ENCODE measurements at places on chromosomes 1 and 21.

DNA sequence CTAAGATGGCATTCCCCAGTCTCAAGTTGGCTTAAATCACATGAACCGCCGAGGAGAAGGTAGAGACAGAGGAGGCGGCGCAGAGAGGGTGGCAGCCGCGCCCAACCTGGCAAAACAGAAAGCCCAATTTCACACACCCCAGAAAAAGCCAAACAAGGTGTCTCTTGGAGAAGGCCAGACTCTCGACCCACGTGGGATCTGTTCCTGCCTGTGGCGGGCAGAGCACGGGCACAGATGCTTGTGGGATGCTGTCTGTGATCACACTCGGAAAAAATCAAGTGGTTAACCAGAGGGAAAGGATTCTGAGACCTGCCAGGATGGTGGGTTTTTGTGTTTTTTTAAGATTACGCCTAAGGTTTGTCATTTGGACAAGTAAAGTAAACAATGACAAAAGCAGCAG is 80.7 kb downstream of the MRPL37 start:
- no peak for DNase-seq

DNA sequence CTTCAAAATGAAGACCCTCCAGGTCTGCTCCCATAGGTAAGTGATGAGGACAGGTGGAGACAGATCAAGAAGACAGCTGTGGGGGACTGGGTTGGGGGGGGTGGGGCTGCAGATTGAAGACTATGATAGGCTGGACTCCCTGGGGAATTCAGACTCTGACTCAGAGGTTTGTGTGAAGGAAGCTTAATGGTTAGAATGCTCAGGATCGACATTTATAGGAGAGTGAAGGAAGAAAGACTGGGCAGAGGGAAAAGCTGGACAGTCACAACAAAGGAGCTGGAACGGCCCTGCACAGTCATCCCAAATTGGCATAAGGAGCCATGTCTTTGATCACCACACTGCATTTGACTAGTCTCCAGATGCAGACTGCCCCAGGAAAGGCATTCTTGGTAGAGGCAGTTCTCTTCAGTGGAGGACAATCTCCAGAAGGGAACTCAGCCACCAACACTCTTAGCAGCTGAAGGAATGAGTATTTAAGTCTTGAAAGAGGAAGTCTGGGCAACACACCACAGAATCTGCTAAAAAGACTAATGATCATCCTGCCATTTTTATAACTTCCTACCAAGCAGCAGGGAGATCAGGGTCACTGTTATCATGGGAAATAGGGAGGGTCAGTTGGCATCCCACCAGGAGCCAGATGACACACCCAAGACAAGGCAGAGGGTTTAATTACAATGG is 120.0 kb upstream of the ZC3H11B start:
- no peak for DNase-seq

DNA sequence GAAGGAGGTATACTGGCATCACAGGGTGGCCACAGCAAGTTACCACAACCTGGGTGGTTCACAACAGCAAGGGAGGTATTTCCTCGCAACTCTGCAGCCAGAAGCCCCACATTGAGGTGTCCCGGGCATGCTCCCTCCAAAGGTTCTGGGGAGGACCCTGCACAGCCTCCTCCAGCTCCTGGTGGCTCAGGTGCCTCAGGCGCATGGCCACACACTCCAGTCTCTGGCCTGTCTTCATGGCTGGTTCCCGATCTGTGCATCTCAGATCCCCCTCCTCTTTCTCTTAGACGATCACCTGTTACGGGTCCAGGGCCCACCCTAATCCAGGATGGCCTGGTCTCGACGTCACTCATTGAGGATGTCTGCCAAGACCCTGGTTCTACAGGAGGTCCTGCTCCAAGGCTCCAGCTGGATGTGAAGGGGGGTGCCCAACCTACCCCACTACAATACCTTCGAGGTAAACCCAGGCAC is 6.7 kb upstream of the ARF1 start:
- no peak for DNase-seq

- DNase-seq: no peak
Observed at GRCh38 chr1:156346636-156347035, 8.3 kb downstream of the TSACC start.

- no peak for DNase-seq
Observed at GRCh38 chr1:53280496-53280895, 42.2 kb upstream of the MAGOH start.

GRCh38 chr1:16094453-16095158 is 21.2 kb upstream of the FAM131C start:
- no peak for DNase-seq

DNA sequence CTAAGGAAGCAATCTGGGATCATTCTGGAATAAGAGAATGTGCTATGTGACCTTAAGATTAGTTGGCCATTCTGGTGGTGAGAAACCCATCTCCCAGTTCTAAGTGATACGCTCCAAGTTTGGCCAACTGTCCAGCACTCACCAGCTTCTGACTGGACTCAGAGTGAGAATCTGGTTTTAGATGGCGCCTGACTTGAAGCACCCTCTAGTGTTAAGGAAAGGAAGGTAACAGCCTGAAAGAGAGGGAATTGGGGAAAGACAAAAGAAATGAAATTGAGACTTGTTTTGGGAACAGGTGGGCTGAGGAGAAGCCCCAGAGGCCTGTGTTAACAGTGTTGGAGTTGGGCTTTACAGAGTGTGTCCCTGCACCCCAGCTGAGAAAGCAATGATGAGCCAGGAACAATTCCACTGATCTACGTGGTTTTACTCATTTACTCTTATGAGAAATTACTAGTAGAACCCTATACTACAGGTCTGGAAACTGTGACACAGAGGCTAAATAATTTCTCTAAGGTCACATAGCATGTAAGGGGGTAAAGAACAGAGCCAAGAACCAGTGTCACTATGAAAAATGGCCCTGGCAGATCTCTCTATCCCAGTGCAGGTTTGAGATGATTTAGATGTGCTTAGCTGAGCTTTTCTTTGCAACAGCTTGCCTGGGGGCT is 9.3 kb upstream of the FCAMR start:
- DNase-seq: no peak

GRCh38 chr1:53390261-53390660 is 62.4 kb upstream of the LRP8 start:
- DNase-seq: no peak

GRCh38 chr21:42122808-42123207 is 51.7 kb downstream of the UMODL1 start:
- no peak for DNase-seq

- no peak for DNase-seq
Observed at GRCh38 chr1:172492421-172492820, 40.5 kb upstream of the SUCO start.

- DNase-seq: no peak
Observed at GRCh38 chr1:159556931-159557369, 21.1 kb upstream of the OR10J5 start.

GRCh38 chr1:179012038-179012437 is 13.7 kb upstream of the FAM20B start:
- no peak for DNase-seq

DNA sequence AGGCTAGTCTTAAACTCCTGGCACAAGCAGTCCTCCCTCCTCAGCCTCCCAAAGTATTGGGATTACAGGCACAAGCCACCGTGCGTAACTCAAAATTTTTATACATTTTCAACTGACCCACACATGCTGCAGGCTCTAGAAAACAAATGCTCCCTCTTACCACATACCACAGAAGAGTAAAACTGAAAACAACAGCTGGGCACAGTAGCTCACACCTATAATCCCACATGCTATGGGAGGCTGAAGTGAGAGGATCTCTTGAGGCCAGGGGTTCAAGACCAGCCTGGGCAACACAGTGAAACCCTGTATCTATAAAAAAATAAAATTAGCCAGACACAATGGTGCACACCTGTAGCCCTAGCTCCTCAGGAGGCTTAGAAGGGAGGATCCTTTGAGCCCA is 56.7 kb downstream of the AKT3 start:
- no peak for DNase-seq

DNA sequence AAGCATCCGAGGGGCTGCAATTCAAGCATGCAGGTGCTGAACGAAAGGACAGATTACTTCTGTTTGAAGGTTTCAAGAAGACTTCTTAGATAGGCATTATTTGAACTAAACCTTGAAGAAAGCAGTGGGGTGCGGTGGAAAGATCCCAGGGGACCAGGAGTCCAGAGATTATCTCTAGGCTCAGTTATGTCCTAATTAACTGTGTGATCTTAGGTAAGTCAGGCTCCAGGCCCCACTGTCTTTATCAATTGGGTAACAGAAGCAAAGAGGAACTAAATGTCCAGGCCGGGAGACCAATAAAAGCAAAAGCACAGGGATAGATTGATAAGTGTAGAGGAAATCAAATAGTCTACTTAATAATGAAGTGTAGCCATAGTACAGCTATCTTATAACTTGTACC is 72.9 kb upstream of the CDC42BPA start:
- no peak for DNase-seq

DNA sequence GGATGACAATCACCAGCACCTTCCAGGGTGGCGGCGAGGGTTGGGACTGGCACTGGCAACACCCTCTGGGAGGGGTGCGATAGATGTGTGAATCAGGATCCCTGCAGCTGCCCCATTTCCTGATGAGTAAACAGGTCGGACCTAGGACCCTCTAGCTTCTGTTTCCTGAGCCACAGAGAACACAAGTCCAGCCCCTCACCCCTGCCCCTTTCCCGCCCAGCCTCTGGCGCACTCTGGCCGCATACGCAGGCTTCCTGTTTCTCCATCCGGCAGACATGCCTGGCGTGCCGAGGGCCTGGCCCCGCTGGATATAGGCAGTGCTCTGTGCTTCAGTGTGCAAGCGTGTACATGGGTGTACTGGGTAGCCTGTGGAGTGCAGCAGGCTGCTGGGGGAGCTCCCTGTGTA is 4.6 kb downstream of the PEAR1 start:
- DNase-seq: no peak

DNA sequence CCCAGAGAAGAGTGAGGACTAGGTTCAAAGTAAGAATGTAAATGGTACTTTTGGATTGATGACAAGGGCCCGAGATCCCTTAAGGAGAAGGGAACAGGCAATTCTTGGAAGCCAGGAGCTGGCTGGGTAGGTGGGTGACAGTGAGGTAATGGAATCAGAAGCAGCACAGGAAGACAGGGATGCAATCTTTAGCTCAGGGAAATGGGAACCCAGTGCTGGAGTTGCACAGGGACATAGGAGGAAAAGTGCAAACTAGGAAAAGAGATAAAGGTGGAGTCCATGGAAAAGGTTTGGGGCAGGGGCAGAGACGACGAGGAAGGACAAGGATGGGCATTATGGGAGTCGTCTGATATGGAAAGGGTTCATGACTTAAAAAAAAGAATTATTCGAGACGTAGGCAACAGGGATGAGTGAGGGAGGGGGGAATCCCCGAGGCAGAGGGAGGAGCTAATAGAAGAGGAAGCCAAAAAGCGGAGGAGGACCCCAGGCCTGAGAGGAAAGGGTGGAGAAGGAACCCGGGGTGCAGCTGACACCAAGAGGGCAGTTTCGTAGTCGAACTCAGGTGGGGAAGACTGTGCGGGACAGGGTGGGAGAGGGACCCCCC is 495 bp downstream of the PI4KB start:
- DNase-seq: peak; percentile 13

- DNase-seq: no peak
Observed at GRCh38 chr1:156929596-156930238, 9.3 kb downstream of the LRRC71 start.

- DNase-seq: no peak
Observed at GRCh38 chr1:157103268-157103667, 3.7 kb upstream of the ETV3L start.

DNA sequence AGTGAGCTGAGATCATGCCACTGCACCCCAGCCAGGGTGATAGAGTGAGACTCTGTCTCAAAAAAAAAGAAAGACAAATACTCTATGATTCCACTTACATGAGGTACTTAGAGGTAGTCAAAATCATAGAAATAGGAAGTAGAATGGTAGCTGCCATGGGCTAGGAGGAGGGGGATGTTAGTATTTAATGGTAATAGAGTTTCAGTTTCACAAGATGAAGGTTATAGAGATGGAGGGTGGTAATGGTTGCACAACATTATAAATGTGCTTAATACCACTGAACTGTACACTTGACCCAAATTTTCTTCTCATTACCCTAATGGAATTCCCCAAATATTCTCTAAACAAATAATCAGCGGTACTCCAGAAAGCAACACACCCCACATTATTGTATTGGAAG is 12.8 kb downstream of the EIF2B3 start:
- no peak for DNase-seq

- no peak for DNase-seq
Observed at GRCh38 chr1:192967901-192968300, 91.3 kb downstream of the UCHL5 start.

- no peak for DNase-seq
Observed at GRCh38 chr1:147080006-147080661, 92.1 kb downstream of the PRKAB2 start.

DNA sequence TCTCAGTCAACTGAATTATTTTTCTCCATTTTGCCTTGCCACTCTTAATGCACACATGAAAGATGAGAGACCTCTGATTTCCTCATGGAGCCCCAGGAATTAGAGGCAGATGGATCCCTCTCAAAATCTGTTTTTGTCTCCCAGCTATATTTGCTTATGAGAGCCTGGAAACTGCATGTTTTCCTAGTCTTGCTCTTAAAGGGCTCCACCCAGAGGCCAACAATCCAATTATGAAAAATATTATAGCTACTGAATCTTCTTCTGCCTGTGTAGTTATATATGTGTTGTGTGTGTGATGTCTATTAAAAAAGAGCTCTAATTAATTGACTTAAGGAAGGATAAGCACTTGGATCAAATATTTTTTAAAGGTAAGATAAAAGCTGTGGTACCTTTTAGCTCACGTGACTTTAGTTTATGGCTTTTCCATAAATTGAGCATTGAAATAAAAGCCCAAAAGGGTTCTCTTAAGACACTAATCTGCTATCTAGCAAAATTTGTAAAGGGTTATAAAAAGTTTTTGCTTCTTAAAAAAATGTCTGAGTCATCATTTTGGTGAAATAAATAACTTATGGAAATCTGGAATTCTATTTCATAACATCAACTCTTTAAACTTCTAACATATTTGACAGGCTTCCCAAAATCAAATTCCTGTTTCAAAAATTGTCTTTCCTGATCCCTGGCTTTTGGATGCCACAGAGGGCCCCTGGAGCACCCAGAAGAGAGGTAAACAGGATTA is 31.2 kb upstream of the TSPEAR start:
- no peak for DNase-seq

DNA sequence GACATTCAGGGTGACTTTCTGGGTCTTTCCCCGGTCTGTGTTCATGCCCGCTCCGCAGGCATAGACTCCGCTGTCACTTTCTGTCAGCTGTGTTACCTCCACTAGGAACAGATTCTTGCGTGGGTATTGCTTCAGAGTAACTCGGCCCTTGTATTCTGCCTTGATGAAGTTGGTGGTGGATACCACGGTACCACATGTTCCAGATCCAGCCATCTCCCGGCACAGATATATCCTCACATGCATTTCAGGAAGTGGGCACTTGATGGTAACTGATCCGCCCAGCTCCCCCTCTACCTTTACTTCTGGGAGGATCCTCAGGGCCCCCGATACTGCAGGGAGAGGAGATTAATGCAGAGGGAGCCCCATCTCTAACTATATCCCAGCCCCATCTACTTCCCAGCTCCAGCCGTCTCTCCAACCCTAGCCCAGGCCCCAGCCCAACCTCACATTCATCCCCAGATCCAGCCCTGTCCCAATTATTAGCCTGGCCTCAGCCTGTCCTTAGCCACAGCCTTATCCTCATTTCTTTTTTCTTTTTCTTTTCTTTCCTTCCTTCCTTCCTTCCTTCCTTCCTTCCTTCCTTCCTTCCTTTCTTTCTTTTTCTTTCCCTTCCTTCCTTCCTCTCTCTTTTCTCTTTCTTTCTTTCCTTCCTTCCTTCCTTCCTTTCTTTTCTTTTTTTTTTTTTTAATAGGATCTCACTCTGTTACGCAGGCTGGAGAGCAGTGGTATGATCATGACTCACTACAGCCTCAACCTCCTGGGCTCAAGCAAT is 7.8 kb downstream of the FCMR start:
- no peak for DNase-seq

GRCh38 chr1:225772323-225772768 is 5.3 kb upstream of the SRP9 start:
- no peak for DNase-seq
